Stromal cell of bone marrow (primary cell): ENCODE measurements at places on chromosomes 1 and 21.

- no peak for DNase-seq
These were observed 81.2 kb downstream of the VWA5B1 start for GRCh38 chr1:20371883-20372282.

GRCh38 chr1:28309702-28310101 is 19.1 kb upstream of the MED18 start:
- DNase-seq, result no peak

DNA sequence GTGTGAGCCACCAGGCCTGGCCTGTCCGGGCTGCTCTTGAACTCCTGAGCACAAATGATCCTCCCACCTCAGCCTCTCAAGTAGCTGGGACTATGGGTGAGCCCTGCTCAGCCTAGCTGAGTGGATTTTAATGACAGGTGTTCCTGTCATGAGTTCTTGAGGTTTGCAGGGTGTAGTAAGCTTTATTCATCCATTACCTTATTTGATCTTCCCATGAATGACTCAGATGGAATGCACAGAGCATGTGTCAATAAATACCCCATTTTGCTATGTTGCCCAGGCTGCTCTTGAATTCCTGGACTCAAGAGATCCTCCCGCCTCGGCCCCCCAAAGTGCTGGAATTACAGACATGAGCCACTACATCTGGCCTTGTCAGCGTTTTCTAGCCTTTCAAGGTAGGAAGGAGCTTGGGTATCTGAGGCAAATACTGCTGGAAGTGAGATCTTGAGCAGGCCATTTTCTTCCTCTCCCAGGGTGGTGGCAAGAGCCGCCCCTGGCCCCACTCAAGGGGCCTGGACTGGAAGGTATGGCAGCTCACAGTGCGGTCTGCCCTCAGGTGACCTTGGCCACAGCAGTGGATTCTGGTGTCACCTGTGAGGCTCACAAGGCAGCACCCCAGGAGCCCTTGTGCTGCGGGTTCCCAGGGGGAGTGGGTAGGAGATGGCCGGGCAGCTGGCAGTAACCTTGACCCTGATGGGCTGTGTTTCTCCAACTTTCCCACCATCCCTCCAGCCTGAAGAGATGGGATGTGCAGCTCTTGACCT is 20.0 kb downstream of the PIK3CD start:
- DNase-seq, result no peak

- DNase-seq, result no peak
These were observed 54.9 kb upstream of the LAMC2 start for GRCh38 chr1:183131166-183131565.

GRCh38 chr1:38818175-38818976 is 41.2 kb downstream of the RRAGC start:
- DNase-seq, result no peak

GRCh38 chr1:27614625-27615344 is 10.8 kb upstream of the AHDC1 start:
- no peak for DNase-seq

DNA sequence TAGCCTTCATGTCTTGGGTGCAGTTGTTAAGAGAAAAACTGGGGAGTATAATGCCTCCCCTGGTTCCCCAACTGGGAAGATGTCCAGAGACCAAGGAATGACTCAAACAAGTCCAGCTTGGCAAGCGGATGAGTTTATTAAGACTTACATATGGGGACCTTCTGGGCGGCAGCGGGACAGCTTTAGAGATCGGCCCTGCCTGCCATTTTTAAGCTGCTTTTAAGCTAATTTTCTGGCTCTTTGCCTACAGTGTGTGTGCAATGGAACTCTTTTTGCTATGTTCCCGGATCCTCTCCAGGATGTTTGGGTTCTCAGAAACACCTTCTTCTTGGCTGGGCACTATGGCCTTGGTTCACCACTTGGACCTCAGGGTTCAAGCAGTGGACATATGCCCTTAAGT is 99.5 kb downstream of the RYR2 start:
- no peak for DNase-seq

- DNase-seq, result no peak
These were observed 415.5 kb downstream of the NUF2 start for GRCh38 chr1:163737261-163737660.

- DNase-seq, result peak; percentile 72
These were observed 82.8 kb upstream of the BEND5 start for GRCh38 chr1:48859456-48859855.

GRCh38 chr21:40404396-40404800 is 442.6 kb downstream of the DSCAM start:
- DNase-seq, result no peak

GRCh38 chr1:24411963-24412362 is 1.6 kb downstream of the STPG1 start:
- no peak for DNase-seq
